Myocyte (in vitro differentiated cells): ENCODE measurements at places on chromosomes 1 and 21. TPM values are rescaled to one million over a fixed set of nuclear protein-coding genes. Genes with fewer than 3 reads are reported as not detected.
A peak's percentile ranks its signal among the peaks of the same experiment; 100 is the strongest.

S100A14 gene
- total RNA-seq = not detected in 2 replicates

APOBEC4 gene
- total RNA-seq = not detected in 2 replicates

RBM11 gene
- total RNA-seq = not detected in 2 replicates

GPATCH3 gene
- total RNA-seq = 6.3 and 6.5 TPM in 2 replicates

APCS gene
- total RNA-seq = not detected in 2 replicates

- peak; percentile 74 for DNase-seq
Observed at GRCh38 chr1:61079898-61080336, 2.4 kb upstream of the NFIA start.

DNA sequence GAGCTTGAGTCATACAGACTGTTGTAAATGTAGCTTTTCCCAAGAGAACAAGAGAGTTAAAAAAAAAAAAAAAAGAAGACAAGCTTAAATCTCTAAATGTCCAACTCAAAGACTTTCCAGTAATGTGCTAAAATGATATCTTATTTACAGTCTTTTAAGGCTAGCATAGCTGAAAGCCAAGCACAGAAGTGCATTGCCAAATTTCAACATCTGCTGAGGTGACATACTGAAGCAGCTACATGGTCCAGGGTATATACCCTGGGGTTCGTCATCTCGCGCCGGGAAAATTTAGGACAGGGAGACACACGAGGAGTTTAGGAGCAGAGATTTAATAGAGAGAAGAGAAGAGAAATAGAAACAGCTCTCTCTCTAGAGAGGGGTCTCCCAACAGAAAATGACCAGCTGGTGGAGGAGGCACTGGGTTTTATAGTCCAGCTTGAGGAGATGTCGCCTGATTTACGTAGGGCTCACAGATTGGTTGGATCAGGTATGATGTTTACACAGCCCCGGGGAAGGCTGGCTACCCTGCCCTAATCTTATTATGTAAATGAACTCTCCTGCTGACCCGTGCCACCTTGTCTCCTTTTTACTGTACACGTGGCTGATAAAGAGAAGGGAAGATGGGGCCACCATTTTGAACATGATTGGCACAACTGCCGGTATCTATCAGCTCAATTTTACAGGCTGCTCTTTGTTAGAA, 172.7 kb downstream of the TRIM33 start:
- no peak for DNase-seq

- DNase-seq = peak; percentile 59
Observed at GRCh38 chr21:36504067-36505058, 24.4 kb upstream of the CLDN14 start.
